ENCODE measurements at places on chromosomes 13 and 19.

- no peak for DNase-seq
These were observed 125.8 kb upstream of the PCDH9 start for GRCh38 chr13:67355812-67356476.

- peak; percentile 44 for DNase-seq
These were observed 2.1 kb downstream of the PNMA8C start for GRCh38 chr19:46426506-46427162.

DNA sequence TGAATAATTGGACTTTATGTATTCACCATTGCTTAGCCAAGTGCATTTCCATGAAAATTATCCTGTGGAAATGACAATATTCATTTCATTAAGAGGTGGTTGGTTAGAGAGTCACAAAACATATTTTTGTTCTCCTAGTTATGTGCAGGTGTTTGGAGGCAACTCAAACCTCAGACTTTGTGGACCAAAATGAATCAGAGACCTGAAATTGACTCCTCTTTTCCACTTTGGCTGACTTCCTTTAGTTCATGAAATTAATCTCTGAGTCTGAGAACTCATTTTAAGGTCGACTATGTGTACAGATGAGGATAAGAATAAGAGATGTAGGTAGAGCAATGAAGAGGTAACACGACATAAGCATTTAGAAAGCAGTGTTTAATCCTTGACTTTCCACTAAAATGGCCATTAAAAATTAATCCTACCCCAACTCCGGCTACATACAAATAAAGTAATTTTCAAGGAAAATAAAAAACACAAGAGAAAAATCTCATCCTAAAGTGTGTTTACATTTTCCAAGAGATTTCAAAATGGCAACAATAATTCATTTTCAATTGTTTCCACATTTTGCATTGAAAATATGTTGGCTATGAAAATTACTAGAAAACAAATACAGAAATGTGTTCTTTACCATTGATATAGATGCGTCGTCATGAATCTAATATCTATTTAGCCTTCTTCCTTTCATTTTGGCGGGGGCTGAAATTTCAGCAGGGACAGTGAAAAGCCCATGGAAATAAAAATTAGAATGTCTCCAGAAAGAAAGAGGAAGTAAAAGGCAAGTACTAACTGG, 185.4 kb upstream of the CSNK1A1L start:
- DNase-seq: no peak

GRCh38 chr19:31332096-31332495, 17.1 kb downstream of the TSHZ3 start:
- DNase-seq: no peak

- DNase-seq: no peak
These were observed 11.3 kb upstream of the UBL3 start for GRCh38 chr13:29861694-29862110.

DNA sequence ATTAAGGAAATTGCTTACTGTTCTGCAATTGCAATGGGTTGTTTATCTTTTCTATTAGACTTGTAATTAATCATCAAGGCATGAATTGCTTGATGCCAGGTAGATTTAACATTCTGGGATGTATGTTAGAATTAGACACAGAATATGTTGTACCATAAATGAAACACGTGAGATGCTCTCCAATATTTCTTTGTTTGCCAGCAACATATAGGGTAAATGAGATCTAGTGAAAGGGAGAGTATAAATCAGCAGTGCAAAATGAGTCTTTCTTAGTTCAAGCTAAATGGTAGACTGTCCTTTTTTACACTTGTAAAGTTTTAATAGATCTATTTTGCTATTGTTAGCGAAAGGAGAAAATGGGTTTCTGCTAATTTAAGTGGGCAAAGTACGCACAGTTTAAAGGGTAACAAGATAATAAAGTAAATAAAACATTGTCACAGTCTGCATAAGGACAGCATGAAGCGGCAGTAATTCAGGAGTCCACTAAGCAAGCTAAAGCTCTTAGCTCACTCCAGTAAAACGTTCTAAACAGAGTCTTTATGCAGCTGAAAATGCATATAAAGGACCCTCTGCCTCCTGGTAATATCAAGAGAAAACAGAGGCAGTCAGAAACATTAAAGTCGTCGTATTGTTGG, 1137.1 kb downstream of the OLFM4 start:
- DNase-seq: peak; percentile 58

GRCh38 chr19:35144600-35145436, 1.8 kb downstream of the FXYD7 start:
- DNase-seq: no peak

- DNase-seq: no peak
These were observed 85.7 kb downstream of the LRRC63 start for GRCh38 chr13:46297361-46297811.

DNA sequence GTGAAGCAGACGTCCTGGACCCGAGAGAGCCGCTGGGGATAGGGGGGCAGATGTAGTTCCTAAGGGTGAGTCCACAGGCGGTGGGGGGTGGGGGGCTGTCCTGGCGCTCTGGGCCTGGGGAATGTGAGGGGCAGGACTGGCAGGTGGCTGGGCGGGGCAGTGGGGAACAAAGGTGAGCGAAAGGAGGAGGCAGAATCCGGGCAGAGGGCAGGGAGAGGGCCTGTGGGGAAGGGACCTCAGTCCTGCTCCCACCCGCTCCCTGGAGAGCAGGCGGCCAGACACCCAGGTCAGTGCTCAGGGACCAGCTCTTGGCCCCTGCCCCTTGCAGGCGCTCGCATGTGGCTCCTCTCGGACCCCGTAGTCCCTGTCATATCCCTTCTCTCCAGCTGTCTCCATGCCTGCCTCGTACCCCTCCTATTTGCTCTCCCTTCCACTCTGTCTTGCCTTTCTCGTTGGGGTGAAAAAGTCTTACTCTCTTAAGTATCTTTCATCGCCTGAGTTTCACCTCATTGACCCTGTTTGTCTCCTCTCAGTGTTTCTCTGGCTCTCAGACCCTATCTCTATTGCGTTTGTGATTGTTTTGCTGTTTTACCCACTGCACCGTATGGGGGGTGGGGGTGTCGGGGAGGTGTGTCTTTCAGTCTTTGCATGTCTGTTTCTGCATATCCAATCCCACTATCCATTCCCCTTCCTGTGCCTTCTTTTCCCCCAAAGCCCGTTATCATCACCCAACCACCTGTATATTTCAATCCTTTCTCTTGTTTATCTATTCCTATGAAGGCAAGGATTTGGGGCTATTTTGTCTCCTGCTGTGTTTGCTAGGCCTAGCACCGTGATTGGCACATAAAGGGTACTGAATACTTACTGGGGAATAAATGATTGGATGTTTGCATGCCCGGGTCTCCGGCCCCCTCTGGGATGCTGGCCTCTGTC, 5.8 kb downstream of the SPHK2 start:
- DNase-seq: no peak

Data from NCI-H1436 treated with DMSO at 0.1 percent for 48 hours (cell line).